ENCODE measurements at places on chromosomes 13 and 19.

- DNase-seq: no peak
Observed at GRCh38 chr13:31881495-31881882, 142.2 kb downstream of the RXFP2 start.

- no peak for DNase-seq
Observed at GRCh38 chr13:71621174-71622124, 245.6 kb downstream of the DACH1 start.

- DNase-seq: no peak
Observed at GRCh38 chr19:1524287-1524971, 552 bp downstream of the PLK5 start.

GRCh38 chr19:10583036-10583776, 3.9 kb downstream of the AP1M2 start:
- no peak for DNase-seq

- no peak for DNase-seq
Observed at GRCh38 chr13:33066329-33066728, 50.1 kb downstream of the KL start.

- DNase-seq: no peak
Observed at GRCh38 chr13:25210842-25211569, 38.9 kb upstream of the AMER2 start.

DNA sequence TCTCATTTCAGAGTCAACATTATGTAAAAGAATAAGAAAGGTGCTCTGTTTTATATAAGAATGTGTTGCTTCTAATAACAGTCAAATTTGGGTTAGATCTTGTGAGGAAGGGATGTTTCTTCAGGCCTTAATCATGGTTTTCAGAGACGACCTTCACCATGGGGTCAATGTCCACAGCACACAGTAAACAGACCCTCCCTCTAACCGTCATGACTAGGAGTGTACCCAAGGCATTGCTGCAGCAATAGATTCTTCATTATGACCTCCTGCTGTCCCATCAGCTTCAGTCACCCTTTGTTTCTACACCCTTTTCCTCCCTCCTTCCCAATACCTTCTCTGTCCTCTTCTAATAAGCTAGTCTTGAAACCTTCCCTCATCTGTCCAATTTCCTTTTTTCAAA, 15.7 kb downstream of the SERPINE3 start:
- DNase-seq: no peak

- DNase-seq: no peak
Observed at GRCh38 chr13:24250376-24251057, 58.9 kb upstream of the C1QTNF9 start.

- DNase-seq: no peak
Observed at GRCh38 chr19:39351537-39352064, 9.4 kb downstream of the SAMD4B start.

DNA sequence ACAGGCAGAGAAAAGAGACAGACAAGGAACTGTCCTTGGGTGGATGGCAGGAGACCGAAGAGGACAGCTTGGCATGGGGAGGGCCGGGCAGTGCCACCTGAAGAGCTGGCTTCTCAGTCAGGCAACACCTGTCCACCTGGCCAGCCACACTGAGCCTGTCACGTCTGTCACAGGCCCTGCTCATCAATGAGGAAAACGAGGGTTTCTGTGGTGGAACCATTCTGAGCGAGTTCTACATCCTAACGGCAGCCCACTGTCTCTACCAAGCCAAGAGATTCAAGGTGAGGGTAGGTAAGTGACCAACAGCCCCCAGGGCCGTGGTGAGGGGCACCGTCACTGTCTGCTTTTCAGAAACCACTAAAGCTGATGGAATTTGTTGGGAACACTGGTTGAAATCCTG, 11.2 kb upstream of the PROZ start:
- no peak for DNase-seq

GRCh38 chr19:38974624-38975213, 823 bp downstream of the FBXO17 start:
- DNase-seq: no peak

DNA sequence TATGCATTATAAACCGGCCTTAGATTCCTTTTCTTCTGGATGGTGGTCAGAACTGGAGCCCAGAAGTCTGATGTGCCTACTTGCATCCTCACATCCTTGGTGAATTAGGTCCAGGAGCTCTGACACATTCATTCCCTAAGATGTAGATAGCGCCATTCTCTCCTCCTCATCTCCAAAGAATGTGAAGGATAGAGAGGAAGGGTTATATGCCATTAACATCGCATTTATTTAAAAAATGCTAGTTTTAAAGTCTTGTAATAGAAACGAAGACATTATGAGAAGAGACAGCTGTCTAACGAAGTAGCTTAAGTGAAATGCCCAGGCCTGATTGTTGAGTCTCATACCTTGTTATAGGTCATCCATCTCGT, 9.7 kb downstream of the MBNL2 start:
- DNase-seq: no peak

DNA sequence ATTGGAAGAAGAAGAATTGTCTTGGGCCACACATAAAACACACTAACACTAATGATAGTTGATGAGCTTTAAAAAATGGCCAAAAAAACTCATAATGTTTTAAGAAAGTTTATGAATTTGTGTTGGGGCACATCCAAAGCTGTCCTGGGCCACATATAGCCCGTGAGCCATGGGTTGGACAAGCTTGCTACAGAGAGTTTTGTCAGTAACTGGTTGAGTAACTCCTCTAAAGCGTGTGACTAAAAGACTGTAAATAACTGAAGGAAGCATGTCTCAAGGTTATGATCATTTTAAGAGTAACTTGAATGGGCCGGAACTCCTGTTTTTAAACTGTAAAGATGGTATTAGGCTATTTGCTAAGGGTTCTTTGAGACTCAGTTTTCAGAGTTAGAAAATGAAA, 118.0 kb downstream of the KL start:
- peak; percentile 22 for DNase-seq

GRCh38 chr19:39846678-39847486, 703 bp upstream of the FBL start:
- DNase-seq: no peak

DNA sequence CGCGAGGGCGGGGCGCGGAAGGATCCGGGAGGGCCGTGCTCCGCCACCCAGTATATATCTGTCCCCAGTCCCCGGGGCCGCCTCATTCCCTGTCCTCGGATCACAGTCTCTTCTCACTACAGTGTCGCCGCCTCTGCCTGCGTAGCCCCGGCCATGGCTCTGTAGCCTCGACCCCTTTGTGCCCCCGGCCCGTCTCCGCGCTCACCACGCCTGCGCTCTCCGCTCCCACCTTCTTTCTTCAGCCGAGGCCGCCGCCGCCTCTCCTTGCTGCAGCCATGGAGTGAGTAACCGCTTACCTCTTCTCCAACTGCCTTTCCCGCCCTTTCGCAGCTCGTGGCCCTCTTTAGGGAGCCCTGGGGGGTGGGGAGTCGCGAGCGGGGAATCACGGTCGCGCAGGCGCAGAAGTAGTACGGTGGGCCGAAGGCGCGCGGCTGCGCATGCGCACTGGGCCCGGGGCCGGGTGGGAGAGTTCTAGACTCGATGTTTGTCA, at the start of the genes ATF5 and NUP62:
Gene ATF5 (plus strand): TSS at position 85 of the 490 bp plus-strand sequence. CDS start 1,646 bp downstream, outside the sequence.
Gene NUP62 (minus strand): TSS at position 384 of the 490 bp plus-strand sequence. CDS start 19,697 bp downstream, outside the sequence.
- DNase-seq: peak; percentile 86

Measured in inflammatory macrophage (primary cell).